A375 (cell line): ENCODE measurements at places on chromosomes 3 and 15. TPM values are rescaled to one million over a fixed set of nuclear protein-coding genes. Genes with fewer than 3 reads are reported as not detected.

The CCRL2 gene
- total RNA-seq, result not detected in 2 replicates

The FANCD2 gene
- total RNA-seq, result 42.7 and 46.6 TPM in 2 replicates

The PP2D1 gene
- total RNA-seq, result not detected in 2 replicates

The PLSCR2 gene
- not detected in 2 replicates for total RNA-seq

The ADAMTS9 gene
- total RNA-seq, result 1.2 and 1.4 TPM in 2 replicates

The ANKUB1 gene
- total RNA-seq, result not detected in 2 replicates

The NOX5 gene
- 0.11 and 0.13 TPM in 2 replicates for total RNA-seq

The RASL12 gene
- 0.29 and 0.60 TPM in 2 replicates for total RNA-seq

The SACM1L gene
- total RNA-seq, result 18.3 and 24.0 TPM in 2 replicates
